ENCODE measurements at places on chromosomes 13 and 19.

DNA sequence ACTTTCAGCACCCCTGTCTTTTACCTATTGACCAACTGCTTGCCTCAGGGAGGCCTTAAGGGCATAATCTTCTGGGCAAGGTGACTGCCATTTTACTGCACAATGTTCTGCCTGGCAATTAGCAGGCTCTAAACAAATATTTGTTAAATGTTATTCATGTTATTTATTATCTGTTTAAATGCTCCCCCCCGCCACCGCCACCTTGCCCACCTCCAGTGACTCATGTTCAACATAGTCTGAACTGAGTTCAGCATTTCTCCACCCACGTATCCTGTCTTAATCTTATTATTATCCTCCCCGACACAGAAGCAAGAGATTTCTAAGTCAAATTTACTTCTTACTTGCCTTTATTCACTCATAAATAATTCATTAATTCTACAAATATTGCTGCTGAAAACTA, 144.8 kb downstream of the LIG4 start:
- DNase-seq = no peak

GRCh38 chr13:31835932-31836331, 96.6 kb downstream of the RXFP2 start:
- DNase-seq = no peak

GRCh38 chr19:43699506-43700394, 16.1 kb upstream of the IRGC start:
- DNase-seq = no peak

DNA sequence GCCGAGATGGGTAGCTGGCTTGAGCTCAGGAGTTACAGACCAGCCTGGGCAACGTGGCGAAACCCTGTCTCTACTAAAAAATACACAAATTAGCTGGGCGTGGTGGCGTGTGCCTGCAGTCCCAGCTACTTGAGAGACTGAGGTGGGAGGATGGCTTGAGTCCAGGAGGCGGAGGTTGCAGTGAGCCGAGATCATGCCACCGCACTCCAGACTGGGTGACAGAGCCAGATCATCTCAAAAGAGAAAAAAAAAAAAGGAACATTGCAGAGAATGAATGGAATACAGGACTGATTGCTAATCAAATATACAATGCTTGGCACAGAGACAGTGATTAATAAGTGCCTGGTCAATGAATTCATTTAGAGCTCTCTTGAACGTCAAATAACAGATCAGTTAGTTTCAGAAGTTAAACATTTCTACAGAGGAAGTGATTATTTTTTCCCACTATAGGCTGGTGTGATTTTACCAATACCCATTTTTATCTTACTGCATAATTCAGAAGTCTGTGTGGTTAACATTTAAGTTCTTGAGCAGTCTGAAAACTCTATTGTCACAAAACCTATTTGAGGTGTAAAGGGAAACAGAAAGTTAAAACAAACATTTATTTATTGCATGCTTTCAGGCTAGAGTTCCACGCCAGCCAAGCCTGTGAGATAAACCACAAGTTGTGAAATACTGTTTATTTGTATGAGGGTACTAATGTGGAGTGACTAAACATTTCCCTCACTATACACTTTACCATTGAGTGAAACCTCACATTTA, 7.7 kb upstream of the TBC1D4 start:
- no peak for DNase-seq

GRCh38 chr13:101486708-101487437, 34.4 kb downstream of the ITGBL1 start:
- DNase-seq = no peak

- no peak for DNase-seq
These were observed 24.9 kb upstream of the AMER2 start for GRCh38 chr13:25196971-25197370.

- DNase-seq = no peak
These were observed 954.7 kb downstream of the SLITRK6 start for GRCh38 chr13:84844473-84844872.

DNA sequence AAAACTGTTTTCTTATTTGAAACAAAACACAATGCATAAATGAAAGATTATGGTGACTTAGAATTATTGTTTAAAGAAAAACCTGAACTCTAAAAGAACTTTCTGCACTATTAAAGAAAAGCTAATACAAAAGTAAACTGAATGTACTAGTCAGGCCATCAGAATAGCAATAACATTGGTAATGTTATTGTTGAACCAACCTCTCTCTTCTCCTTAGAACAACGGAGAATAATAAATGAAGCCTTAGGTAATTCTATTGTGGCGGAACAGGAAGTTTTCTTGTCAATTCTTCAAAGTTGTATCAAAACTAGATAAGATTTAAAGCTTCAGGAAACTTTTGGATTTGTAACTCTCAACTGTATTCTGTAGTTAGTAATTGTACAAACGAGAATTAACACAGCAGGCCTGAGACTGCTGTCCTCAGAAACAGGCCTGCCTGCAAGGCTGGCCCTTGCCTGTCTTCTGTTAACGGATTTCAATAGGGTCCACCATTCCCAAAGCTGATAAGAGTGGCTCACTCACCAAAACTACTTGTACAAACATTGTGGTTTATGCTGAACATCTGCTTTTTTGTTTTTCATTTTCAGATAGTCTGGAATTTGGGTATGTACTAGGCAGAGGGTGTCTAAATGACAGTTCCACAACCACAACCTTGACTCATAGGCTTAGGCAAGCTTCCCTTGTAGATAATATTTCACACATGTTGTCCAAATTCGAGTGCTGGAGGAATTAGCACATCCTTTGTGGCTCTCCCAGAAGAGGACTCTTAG, 825.8 kb downstream of the GPC5 start:
- DNase-seq = no peak

DNA sequence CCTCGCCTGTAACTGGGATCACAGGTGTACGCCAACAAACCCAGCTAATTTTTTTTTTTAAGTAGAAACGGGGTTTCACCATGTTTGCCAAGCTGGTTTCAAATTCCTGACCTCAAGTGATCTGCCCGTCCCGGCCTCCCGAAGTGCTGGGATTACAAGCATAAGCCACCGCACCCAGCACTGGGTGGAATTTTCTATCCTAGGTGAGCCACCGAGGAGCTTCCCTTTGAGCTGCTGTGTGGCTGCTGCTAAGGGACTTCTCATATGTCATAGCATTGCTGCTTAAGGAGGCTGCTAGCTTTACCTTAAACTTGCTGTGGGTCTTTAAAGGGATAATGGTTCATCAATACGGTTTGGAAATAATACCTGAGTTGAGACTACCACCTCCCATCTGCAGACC, 2.9 kb upstream of the AMER2 start:
- DNase-seq = no peak

DNA sequence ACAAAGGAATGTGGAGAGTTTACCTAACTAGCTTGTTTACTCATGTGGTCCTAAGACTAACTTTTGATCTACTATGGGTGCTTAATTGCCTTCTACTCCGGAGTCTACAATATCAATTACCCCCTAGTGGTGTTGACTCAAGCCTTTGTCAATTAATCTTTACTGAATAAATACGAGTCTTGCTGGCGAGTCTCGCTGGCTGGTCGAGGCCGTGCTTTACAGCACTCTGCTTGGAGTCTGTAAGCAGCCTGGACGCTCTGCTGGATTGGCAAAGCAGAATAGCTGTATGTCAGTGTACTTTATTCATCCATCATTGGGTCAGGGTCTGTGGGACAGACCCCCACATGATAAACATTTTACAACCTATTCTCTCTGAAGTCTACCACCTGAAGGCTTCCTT, 9.9 kb upstream of the SPART start:
- DNase-seq = no peak

All from T-cell (primary cell).